ENCODE measurements at places on chromosomes 16 and 17.

GRCh38 chr16:69306031-69306430 is 5.1 kb upstream of the VPS4A start:
- no peak for DNase-seq

- DNase-seq, result no peak
Observed at GRCh38 chr16:85611444-85612190, 1.5 kb upstream of the GSE1 start.

GRCh38 chr16:11260596-11260966 is 4.6 kb upstream of the SOCS1 start:
- DNase-seq, result no peak

DNA sequence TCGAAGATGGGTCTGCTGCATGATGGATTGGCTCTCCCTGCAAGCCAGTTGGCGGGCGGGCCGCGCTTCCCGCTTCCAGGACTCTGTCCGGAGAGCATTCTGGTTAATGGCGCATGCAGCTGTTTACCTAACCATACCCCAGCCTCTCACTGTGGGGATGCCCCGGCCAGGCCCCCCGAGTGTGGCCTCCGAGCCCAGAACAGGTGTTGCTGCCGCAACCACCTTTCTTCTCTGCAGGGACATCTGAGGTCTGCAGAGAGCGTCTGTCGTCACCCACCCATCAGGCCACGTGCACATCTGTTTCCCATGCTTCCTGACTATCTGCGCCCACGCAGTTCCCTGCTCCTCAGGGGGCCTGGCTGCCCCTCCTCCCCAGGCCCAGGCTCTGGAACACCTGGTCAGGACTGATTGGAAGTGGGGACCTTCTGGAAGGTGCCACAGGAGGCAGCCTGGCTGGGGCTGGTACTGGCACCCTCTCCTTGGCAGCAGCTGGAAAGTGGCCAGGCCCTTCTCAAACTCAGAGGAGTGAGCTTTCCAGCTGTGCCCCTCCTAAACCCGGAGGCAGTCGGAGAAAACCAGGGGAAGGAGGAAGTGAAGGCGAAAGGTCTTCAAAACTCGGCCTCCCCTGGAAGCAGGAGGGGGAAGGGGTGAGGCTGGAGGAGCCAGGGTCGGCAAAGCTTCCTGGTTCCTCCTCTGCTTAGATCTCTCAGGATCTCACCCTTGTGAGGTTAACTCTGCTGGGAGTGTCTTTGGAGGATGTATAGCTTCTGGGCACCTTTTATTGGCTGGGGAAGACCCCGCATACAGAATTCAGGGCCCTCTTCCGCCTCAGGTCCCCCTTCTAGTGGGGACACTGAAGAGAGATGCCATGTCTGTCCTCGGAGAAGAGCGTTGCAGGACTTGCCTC is 64.5 kb upstream of the CIBAR2 start:
- DNase-seq, result no peak

GRCh38 chr17:70137451-70138230 is 31.7 kb upstream of the KCNJ2 start:
- DNase-seq, result no peak

DNA sequence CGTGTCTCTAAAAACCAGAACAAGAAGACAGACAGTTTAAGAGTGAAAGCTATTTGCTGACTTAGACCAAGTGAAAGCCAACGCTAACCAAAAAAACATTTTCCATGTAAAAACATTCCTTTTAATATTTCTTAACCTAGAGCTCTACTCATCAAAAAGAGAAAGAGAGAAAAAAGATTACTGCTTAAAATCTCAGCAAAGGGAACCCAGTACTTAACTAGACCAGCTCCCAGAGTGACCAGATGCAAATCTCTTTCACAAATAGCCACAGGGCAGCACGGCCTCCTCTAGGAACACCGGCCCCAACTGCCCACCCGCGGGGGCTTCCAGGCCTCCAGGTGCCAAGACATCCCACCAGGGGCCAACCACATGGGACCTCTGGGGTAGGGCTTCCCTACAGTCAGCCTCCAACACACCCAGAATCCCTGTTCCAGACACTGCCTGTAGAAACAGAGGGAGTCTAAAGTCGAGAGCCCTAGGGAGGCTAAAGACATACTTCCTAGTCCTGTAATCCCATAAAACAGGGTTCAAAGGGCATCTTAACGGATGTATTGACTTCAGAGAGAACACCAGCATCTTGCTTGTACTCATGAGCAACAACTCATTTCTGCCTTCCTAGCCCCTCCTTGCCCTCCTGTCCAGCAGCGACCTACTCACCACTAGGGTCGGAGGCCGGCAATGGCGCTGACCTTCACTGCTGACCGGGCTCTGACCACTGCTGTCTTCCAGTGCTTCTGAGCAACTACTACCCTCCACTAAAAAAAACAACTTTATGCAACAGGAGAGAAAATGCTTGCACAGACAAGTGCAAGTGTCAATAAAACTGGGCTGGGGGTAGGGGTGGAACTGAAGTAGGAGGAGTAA is 21.3 kb downstream of the ZCCHC14 start:
- DNase-seq, result no peak

- no peak for DNase-seq
Observed at GRCh38 chr16:34803683-34804416, 1344.4 kb downstream of the TP53TG3F start.

DNA sequence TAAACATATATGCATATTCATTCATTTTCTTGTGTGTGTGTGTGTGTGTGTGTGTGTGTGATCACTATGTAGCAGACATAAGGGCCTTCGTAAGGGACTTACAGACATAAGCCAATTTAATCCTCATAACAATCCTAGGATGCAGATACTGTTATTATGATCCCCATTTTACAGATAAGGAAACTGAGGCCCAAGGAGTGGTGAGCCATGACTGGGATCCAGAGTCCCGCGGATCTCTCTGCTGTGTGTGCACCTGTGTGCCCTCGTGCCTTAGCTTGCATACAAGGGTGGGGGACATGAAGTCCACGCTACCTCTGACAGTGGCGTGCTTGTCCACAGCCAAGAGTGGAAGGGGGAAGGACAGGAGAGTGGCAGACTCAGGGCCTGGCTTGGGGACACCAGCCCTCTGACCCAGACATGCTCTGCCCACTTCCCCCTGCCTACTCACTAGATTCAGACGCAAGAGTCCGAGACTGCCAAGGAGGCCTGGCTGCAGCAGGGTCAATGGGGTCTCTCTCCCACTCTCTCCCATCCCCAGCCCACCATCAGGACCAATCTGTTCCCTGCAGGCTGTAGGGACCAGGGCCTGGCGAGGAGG is 9.8 kb upstream of the SMTNL2 start:
- DNase-seq, result no peak

DNA sequence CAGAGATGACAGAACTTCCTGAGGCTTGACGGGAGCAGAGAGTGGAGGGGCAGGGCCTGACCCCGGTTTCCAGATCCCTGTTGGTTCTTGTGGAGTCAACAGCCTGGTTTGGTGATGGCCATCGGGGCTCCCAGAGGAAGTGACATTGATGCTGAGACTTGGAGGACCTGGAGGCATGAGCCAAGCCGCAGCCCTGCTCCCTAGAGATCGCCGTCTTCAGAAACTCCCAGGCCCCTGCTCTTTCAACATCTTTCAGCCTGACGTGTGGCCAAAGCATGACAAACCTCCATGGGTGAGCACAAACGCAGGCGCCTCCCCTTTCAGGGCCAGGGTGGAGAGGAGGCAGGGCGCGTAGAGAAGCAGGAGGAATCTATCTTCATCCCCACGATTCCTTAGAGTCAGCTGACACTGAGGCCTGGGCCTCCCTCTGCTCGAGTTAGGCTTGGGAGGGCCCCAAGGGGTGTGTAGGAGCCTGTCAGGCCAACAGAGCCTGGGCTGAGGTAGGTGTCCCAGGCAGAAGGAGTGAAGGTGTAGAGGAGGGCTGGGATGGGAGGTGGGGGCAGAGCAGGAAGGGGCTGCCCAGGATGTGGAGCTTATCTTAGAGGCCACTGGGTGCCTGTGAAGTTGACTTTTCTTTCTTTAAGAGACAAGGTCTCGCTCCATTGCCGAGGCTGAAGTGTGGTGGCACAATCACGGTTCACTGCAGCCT is 56.1 kb upstream of the MED9 start:
- no peak for DNase-seq

- no peak for DNase-seq
Observed at GRCh38 chr17:43467981-43468581, 15.7 kb upstream of the DHX8 start.

DNA sequence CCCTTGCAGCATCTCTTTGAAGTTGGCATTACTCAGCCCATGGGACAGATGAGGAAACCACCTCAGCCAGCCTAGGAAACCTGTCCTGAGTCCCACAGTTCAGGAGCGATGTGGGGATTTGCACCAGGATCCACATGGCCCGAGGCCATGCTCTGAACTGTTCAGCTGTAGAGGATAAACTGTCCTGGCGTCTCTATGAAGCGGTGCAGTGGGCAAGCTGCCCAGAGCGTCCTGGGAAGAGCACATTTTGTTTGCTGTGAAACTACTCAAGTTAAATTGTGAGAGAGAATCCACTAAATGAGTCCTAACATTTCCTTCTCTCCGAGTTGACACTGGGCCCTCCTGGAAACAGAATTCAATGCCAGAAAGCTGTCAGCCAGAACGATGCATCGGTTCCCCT is 276.6 kb upstream of the TNRC6C start:
- DNase-seq, result no peak

GRCh38 chr16:777826-778225 is 10.4 kb downstream of the RPUSD1 start:
- DNase-seq, result no peak

Data from activated CD4-positive, CD25-positive, alpha-beta regulatory T cell treated with anti-CD3 and anti-CD28 coated beads, Interleukin-2, amount 50 U/mL, for 16 hours (primary cell).